Suppressor macrophage (primary cell): ENCODE measurements at places on chromosomes 2 and 18.

GRCh38 chr18:68800075-68800474 is 2.2 kb downstream of the CCDC102B start:
- DNase-seq, result no peak

DNA sequence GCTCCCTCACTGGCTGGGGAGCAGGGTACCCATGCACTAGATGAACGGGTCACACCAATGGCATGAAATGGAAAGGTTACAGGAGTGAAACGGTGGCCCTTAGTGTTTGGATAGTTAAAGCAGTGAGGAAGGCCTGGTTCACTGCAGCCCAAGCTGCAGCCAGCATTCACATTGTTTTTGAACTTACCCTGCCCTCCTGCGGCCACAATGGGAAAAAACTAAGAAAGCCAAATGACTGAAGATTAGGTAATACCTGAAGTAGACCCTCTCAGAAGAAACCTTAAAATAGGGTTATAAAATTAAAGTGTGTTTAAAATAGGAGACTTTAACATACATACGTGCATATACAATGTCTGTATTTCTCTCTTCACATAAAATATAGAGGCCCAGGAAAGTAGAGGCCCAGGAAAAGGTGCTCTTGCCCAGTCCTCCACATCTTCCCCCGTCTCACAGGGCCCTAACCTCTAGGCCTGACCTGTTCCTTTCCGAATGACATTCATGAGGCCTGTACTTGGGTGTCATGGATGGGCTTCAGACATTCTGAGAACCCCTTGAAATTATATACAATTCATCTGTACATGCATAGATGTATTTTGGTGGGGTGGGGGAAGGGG is 33.3 kb downstream of the DOK1 start:
- DNase-seq, result peak; percentile 83

DNA sequence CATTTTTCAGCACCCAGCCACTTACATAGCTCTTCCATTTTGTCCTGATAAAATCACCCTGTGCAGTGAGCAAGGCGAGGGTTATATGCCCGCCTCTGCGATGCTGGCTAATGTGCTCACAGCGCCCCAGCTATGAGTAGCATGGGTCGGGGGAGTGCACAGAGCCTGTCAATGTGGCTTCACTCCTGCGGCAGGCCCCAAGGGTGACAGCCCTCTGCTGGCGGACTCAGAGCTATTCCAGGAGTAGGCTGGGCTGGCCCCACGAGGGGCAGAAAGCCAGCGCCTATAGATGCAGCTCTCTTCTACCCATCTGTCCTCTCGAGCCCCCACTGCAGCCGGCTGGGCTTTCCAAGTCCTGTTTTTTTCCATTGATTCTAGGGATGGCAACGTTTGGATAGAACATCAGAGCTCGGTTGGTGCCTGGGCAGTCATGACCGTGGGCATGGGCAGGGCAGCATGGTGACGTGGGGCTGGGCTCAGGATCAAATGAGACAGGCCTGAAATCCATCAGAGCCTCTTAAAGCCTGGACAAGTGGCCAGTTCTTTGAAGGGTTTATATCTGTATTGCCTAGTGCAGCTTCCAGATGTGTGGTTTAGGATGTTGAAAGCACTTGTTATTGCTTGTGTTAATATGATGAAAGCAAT is 134.7 kb downstream of the MCFD2 start:
- DNase-seq, result no peak

DNA sequence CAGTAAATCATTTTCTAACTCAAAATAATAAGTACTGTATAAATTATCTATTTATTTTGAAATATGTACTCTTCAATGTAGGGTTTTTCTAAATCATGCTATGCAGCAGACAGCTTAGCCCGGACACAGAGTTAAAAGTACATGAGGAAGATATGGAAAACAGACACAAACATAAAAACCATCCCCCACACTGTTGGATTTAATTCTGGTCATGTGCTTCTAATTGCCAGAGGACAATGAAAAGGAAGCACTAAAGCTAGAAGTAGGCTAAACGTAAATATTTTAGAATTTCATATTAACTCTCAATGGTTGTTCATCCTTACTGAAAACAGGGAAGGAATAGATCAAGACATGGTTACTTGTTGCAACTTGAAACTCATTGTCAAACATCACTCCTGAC is 420.7 kb downstream of the ERBB4 start:
- no peak for DNase-seq

GRCh38 chr2:68377137-68377780 is 12.2 kb downstream of the PLEK start:
- no peak for DNase-seq

GRCh38 chr2:180933332-180933731 is 47.1 kb upstream of the UBE2E3 start:
- no peak for DNase-seq
